Stimulated activated CD8-positive, alpha-beta memory T cell treated with anti-CD3 and anti-CD28 coated beads, Interleukin-4, amount 100 ng/mL, for 48 hours (primary cell): ENCODE measurements at places on chromosomes 5 and 9.

DNA sequence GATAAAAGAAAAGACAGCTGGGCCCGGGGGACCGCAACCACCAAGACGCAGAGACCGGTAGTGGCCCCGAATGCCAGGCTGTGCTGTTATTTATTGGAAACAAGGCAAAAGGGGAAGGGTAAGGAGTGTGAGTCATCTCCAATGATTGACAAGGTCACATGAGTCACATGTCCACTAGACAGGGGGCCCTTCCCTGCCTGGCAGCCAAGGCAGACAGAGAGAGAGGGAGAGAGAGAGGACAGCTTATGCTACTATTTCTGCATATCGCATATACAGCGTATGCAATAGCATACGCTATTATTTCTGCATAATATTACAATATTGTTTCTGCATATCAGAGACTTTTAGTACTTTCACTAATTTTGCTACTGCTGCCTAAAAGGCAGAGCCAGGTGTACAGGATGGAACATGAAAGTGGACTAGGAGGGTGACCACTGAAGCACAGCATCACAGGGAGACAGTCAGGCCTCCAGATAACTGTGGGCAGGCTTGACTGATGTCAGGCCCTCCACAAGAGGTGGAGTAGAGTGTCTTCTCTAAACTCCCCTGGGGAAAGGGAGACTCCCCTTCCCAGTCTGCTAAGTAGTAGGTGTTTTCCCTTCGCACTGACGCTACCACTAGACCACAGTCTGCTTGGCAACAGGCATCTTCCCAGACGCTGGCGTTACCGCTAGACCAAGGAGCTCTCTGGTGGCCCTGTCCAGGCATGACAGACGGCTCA, 50.3 kb downstream of the RFX3 start:
- DNase-seq: no peak

DNA sequence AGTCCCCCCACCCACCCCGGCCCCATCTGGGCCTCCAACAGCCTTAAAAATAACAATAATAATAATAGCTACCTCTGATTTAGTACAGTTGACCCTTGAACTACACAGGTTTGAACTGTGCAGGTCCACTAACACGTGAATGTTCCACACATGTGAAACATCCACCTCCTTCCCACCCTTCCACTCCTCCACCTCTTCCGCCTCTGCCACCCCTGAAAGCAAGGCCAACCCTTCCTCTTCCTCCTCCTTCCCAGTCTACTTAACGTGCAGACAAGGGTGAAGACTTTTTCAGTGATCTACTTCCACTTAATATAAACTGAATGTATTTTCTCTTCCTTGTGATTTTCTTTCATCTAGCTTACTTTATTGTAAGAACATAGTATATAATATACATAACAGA, 10.8 kb downstream of the PDGFRB start:
- DNase-seq: no peak

DNA sequence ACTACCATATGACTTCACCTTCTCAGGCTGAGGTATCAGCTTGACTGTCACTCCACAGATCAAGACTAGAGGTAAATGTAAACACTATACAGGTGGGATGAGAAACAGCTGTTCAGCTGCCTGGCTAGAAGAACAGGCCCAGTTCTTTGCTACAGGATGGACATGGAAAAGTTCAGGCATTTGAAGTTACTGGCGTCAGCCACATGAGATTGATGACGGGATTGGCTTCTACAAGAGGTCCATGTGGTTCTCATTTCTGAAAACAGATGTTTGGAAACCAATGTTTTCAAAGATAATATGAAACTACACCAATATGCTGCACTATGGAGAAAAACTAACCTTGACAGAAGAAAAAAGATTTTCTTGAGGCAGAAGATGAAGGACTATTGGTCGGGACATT, 324.1 kb downstream of the CDH10 start:
- no peak for DNase-seq

GRCh38 chr9:76316069-76316468, 78.2 kb downstream of the RFK start:
- no peak for DNase-seq

- DNase-seq: no peak
These were observed 357.0 kb downstream of the PTPRD start for GRCh38 chr9:10255758-10256157.

GRCh38 chr5:17269201-17269600, 51.8 kb downstream of the BASP1 start:
- DNase-seq: no peak

DNA sequence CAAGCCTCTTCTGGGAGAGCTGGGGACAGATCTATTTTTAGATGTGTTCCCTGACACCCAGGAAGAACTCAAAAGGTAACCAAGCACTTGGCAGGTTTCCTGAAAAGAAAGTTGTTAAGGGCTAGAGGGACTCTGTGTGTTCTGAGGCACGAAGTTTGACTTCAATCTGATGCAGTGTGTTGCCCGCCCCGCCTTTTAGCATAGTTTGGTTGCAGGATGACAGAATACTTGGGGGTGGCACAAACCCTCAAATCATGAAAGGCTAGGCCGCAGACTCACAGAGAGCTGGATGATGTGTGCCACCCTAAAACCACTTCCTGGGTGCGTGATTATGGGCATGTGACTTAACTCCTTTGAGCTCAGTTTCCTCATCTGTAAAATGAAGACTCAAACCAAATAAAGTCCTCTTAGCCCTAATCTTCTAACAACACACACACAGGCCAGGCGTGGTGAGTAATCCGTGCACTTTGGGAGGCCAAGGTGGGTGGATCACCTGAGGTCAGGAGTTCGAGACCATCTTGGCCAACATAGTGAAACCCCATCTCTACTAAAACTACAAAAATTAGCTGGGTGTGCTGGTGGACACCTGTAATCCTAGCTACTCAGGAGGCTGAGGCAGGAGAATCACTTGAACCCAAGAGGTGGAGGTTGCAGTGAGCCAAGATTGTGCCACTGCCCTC, 12.8 kb upstream of the NDFIP1 start:
- DNase-seq: peak; percentile 85

GRCh38 chr9:93132946-93133680, 938 bp downstream of the NINJ1 start:
- peak; percentile 83 for DNase-seq

DNA sequence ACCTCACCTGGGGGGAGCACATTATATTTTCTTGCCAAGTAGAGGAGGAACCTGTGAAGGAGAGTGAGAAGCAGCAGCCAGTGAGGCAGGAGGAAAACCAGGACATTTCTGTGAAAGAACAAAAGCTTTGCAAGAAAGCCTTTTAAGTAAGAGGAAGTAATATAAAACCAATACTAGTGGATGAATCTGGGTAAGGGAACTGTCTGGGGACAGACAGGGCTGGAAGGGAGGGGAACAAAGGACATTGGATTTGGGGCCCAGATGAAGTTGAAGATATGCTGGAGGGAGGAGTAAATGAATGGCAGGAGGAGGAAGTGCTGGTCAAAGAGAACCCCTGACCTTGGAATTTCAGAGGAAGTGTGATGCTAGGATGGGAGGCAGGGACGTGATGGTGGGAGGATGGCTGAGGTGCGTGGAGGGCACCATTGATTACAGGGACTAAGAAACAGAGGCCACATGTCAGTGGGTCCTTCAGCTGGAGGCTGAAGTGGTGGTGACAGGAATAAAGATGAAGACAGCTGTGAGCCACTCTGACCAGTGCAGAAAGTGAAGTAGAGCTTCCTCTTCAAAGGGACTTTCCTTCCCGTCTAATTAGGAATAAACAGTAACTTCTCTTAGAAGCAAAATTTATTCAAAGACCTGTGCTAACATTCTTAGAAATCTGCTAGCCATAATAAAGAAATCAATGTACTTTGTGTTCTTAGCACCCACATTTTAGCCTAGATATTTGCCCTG, 43.5 kb upstream of the FABP6 start:
- DNase-seq: no peak

GRCh38 chr9:72203205-72203803, 54.1 kb downstream of the GDA start:
- no peak for DNase-seq

- peak; percentile 43 for DNase-seq
These were observed 138.6 kb downstream of the TRIO start for GRCh38 chr5:14281746-14282181.

DNA sequence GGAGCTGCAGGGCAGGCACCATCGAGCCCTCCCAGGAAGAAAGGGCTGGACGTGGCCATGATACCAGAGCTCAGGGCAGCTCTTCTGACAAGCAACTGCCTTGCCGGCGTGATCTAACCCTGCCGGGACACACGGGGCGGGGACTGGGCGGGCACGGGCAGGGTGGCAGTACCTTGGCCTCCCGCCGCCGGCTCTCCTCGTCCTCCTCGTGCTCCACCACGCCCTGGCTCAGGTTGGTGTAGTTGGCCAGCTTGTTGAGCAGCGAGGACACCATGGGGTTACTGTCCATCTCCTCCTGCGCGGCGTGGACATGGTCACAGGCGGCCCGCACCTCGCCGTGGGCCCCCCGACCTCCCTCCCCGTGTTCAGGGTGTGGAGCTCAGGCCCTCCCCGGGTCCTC, 18.5 kb downstream of the SLC12A7 start:
- no peak for DNase-seq

- DNase-seq: no peak
These were observed 29.8 kb upstream of the SMC5 start for GRCh38 chr9:70229026-70229425.

DNA sequence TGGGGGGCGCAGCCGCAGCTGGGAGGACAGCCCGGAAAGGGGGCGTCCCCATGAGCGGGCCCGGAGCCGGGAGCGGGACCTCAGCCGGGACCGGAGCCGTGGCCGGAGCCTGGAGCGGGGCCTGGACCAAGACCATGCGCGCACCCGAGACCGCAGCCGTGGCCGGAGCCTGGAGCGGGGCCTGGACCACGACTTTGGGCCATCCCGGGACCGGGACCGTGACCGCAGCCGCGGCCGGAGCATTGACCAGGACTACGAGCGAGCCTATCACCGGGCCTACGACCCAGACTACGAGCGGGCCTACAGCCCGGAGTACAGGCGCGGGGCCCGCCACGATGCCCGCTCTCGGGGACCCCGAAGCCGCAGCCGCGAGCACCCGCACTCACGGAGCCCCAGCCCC, 47.0 kb downstream of the TJP2 start:
- DNase-seq: no peak

DNA sequence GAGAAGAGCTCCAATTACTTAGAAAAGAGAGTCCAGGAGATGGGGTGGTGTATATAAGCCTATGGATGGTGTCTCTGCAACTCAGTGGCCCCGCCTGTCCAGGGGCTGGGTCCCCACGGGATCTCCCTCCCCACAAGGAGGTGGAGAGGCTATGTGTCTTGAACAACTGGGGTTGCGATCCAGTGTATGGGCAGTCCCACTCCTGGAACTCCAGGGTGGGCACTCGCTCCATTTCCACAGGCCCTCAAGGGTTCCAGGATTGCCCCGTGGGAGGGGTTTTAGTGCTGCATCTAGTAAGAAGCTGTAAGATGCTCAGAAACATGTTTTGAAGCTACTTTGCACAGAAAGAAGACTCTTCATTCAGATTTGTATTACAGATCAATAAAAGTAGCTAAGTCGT, 558 bp upstream of the SMAD5 start:
- DNase-seq: peak; percentile 27

- no peak for DNase-seq
These were observed 239.8 kb downstream of the EPB41L4A start for GRCh38 chr5:112179290-112179689.

- no peak for DNase-seq
These were observed 55.3 kb upstream of the ALDH1B1 start for GRCh38 chr9:38337181-38337580.

DNA sequence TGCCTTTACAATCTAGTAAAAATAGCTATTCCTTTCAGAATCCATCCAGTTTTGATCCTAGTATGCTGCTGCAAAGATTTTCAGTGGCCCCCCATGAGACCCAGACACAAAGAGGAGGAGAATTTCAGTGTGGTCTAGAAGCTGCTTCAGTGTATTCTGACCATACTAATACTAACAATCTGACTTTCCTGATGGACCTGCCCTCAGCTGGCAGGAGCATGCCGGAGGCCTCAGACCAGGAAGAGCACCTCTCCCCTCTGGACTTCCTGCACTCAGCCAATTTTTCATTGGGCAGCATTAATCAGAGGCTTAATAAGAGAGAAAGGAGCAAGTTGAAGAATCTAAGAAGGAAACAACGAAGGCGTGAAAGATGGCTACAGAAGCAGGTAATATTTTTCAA, 48.5 kb downstream of the RNF180 start:
- no peak for DNase-seq

DNA sequence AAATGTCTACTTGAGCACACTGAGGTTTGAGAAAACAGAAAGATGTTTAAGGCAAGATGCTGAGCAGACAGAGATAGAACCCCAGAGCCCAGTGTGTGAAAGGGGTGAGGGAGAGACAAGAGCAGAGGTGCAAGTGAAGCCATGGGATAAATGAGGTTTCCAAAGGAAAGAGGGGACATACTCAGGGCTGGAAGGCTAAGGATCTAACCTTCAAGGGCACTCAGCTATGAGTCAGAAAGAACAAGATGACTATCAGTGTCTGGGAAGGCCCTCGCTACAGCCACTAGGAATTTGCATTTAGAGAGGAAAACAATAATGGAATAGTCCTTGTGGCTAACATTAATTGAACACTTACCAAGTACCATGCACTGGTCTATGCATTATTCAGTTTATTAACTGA, 113.7 kb downstream of the HTR4 start:
- DNase-seq: no peak

GRCh38 chr9:37966412-37967013, 62.6 kb upstream of the SLC25A51 start:
- no peak for DNase-seq

DNA sequence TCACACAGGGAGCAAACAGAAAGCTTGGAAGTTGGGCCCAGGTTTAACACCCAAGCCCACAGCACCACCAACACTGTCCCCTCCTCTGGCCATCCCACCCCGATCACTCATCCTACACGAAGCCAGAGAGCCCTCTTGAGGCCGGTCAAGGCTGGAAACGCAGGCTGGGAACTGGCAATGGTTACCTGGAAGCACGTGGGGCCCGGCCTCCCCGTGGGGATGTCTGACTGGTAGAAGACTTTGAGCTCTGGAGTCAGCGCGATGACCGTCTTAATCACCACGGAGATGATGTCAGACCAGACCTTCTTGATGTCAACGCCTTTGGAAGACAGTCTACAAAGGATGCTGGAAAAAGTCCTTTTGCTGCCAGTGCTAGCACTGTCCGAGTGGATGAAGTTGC, 104.1 kb downstream of the TTLL11 start:
- no peak for DNase-seq

- peak; percentile 42 for DNase-seq
These were observed 2.3 kb downstream of the FAM221B start for GRCh38 chr9:35826071-35826701.

DNA sequence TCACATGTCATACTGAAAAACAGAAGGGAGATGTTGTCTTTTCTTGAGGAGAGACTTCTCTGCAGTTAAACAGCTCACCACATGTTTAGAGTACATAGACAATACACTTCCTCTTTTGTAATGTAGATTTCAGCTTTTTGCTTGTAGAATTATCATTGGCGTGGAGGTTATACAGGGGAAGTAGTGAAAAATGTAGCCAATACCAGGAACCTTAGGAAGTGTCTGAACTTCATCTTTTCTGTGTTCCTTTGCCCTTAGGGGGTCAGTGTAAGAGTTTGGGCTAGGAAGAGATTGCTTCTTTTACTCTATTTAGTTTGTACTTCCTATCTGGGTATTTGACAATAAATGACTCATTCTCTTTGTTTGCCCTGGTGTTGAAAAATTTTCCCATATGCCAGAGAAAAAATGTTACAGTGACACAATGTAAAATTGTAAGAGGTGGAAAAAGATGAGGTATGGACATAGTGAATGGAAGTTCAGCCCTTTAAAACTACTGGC, 21.0 kb upstream of the CDKN2B start:
- no peak for DNase-seq
